Dorsolateral prefrontal cortex (tissue), 122 donors: ENCODE measurements at places on chromosomes 4 and X. TPM values are rescaled to one million over a fixed set of nuclear protein-coding genes. Genes with fewer than 3 reads are reported as not detected.

The PNCK gene
- 93.9 TPM for total RNA-seq

- no peak for DNase-seq
These were observed 125.1 kb downstream of the PALLD start for GRCh38 chr4:168621806-168622589.

The BEX3 gene
- 369 TPM for total RNA-seq

- no peak for DNase-seq
These were observed 130.3 kb downstream of the DIPK2B start for GRCh38 chrX:45070116-45071007.

DNA sequence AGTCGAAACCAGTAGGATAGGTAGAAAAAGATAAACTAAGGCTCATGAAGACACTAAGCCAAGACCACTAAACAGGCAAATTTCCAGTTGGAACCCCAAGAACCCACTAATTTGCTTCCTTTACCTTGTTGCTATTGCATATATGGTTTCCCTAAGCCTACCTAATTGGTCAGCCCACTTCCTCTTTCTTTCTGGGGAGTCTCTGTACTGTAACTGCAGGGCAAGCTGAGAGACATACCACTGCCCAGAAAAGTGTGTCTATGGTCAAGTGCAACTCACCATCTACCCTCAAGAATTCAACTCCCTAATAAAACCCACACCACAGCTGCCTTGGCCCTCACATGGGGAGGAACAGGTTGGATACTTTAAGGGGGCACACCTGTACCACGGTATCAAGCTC is 28.6 kb downstream of the IDS start:
- DNase-seq = no peak

DNA sequence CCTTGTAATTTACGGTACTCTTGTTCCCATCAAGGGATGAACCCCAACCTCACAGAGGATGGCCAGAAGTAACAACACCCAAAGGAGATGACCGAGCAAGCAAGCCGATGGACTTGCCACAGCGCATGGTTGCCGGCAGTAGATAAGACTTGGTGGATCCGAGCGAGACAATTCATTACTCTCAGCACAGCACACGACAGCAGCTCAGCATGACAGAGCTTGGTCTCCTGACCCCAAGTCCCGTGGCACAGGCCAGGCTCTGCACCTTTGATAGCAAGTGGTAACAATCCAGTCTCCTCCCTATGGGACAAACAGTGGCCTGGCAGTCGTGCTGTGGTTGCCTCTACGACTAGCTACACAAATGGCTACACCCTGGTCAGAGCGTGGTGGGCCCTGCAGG is 26.3 kb downstream of the RWDD4 start:
- no peak for DNase-seq

GRCh38 chr4:110198435-110199416 is at the start of gene ELOVL6:
Gene ELOVL6, minus strand, starts transcription at chr4:110198615. Its CDS starts 280 bp downstream, at chr4:110198335.
- peak; percentile 84 for DNase-seq

- no peak for DNase-seq
These were observed 48.1 kb upstream of the TBL1X start for GRCh38 chrX:9416562-9417348.

DNA sequence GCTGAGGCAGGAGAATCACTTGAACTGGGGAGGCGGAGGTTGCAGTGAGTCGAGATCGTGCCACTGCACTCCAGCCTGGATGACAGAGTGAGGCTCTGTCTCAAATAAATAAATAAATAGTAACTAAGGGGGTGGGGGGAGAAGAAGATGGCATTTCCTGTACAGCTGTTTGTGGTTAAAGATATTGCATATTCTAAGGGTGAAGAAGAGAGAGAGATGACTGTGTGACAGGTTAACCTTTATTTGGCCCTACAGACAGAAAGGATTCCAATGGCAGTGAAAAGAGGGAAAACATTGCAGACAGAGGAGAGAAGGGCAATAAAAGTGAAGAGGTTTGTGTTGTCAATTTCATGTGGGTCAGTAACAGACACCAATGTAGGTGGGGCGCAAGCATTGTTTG is 9.4 kb downstream of the TASL start:
- no peak for DNase-seq

DNA sequence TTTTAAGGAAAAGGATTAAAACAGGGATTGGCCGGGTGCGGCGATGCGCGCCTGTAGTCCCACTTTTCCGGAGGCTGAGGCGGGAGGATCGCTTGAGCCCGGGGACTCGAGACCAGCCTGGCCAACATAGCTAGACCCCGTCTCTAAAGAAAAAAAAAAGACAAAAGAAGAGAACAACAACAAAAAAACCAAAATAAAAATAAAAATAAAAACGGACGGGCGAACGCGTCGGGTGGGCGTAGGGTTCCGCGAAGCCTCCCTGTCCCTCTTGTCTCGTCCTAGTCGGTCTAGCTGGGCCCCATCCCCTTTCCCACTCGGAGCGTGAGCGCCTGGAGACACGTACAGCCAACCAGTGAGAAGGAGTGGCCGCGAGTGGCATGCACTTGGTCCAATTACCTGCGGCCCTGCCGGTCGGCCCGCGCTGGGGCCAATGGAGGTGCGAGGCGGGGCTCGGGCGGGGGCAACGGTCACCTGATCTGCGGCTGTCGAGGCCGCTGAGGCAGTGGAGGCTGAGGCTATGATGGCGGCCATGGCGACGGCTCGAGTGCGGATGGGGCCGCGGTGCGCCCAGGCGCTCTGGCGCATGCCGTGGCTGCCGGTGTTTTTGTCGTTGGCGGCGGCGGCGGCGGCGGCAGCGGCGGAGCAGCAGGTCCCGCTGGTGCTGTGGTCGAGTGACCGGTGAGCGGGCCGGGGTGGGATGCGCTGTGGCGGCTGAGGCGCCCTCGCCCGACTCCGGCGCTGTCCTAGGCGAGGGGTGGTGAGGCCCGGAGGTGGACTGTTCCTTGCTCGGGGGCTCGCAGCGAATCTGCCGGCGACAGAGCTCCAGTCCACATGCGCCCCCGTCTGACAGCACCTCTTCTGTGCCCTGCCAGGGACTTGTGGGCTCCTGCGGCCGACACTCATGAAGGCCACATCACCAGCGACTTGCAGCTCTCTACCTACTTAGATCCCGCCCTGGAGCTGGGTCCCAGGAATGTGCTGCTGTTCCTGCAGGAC is at the start of gene ATP6AP1:
ATP6AP1 (plus strand) TSS at position 502 of the 996 bp plus-strand sequence; CDS start at position 518, 16 bp downstream.
- DNase-seq = peak; percentile 92
